ENCODE measurements at places on chromosomes 7 and 10.

DNA sequence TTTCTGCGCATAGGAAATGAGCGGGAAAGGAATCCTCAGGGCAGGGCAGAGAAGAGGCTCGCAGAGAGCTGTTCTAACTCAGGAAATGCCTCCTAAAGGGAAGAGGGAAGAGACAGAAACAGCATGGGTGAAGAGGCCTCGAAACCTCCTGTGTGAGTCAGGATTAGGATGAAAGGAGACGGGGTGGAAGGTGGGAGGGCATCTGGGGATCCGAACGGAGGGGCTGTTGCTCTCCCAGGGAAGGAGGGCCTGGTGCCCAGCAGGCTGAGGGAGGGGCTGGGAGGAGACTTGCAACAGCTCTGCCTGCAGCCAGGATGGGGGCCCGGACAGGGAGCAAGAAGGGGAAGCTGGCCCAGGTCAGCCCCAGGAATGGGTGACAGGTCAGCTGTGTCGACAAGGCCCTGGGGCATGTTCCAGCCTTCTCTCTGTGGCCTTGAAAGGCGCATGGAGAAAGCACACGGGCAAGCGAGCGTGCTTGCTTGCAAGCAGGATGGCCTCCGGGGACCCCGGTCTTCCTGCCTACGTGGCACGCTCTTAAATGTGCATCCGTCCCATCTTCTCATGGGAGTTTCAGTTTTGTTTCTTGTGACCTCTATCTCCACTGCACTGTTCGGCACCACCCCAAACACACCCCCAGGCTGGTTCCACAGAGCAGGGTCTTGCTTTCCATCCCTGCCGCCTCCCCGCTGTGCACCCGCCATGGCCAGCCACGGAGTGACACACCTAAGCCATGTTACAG is 63.5 kb downstream of the HIPK2 start:
- no peak for DNase-seq

- DNase-seq: no peak
These were observed 94.4 kb downstream of the MAP3K8 start for GRCh38 chr10:30528429-30528786.

GRCh38 chr7:149104214-149104613 is 13.7 kb upstream of the ZNF786 start:
- no peak for DNase-seq

DNA sequence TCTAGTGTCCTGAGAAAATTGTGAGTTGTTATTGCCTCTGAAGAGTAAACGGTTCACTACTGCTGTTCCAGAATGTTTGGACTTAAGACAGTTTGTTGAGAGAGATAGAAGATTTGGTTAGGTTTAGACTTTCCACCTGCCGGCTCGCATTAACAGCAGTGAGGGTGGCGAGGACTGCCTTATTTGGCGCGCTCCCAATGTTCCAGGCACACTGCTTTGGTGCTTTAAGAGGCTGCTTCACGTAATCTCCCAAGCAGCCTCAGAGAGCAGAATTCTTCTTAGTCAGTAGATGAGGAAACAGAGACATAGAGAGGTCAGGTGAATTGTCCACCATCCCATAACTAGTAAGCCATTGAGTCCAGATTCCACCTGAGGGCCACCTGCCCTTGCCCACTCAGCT is 41.1 kb downstream of the GLRX3 start:
- DNase-seq: no peak
